Skeletal muscle cell (primary cell): ENCODE measurements at places on chromosomes 5 and 9.

DNA sequence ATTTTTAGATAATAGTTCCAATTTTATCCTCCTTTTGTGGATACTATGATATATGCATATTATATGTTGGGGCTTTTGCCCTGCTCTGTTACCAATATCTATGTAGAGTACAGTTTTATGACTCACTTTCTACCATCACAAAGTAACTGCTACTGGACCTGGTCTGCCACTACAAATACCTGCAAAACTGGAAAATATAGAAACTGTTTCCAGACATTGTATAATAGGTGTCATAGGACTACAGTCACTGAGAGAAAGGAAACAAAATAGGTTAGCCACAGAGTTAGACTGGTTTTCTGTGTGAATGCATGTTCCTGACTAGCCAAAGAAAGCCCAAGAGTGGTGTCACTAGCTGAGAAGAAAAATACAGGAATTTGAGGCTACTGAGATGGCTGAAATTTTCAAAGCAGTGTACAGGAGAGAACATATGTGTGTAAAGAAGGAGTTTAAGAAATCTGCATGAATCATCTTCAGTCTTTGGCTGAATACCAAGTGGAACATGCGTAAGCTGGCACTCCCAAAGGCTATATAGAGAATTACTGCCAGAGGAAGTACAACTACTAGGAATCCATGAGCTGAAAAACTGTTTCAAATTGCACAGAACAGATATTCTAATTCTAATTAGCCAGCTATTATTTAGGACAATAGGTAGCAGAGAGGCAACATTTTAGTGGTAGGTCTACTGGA is 29.0 kb upstream of the FAM174A start:
- DNase-seq: peak; percentile 91

- no peak for DNase-seq
These were observed 96.8 kb downstream of the PHF2 start for GRCh38 chr9:93673021-93673838.

DNA sequence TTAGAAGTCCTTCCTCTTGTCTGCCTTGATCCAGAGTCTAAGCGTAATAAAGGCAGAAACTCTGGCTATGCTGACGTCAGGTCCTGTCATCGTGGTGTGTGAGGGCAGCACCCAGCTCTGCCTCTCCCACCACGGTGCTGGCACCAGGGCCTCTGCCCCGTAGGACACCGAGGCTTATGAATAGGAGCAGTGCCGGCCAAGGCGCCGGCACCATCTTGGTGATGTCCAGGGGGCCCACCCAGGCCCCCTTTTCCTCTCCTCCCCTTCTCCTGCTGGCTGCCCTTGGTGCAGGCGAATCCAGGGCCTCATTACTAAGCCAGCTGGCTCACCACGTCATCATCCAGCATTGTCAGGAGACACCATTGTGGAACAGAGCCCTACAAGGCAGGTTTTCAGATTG is 252.3 kb downstream of the FANCC start:
- DNase-seq: no peak

DNA sequence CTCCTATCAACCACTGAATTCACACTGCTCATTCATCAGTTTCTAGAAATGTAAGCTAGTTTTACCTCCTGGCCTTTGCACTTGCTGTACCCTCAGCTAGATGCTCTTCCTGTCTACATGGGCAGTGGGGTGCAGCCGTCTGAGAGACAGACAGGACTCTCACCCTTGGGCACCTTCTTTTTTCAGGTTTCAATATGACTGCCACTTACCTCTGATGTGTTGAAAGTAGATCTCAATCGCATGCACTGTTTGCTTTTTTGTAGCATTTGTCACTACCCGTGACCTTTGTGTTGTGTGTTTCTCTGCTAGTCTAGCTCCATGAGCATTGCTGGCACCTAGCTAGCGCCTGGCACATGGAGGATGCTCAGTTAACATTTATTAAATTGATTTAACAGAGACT is 403.1 kb upstream of the TRPC7 start:
- no peak for DNase-seq

DNA sequence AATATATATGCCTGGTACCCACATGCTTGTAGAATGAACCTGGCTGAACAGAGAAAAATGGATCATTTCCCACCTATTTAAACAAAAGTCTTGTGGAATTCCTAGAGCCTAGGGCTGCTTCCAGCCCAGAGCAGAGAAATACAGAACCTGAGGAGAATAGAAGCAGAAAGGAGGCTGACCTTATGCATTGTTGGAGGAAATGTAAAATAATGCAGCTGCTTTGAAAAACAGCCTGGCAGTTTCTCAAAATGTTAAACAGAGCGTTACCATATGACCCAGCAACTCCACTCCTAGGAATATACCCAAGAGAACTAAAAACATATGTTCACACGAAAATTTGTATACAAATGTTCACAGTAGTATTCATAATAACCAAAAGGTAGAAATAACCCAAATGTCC is 15.1 kb downstream of the MAPKAP1 start:
- no peak for DNase-seq

GRCh38 chr5:159671886-159672285 is 244.4 kb upstream of the ADRA1B start:
- DNase-seq: no peak

DNA sequence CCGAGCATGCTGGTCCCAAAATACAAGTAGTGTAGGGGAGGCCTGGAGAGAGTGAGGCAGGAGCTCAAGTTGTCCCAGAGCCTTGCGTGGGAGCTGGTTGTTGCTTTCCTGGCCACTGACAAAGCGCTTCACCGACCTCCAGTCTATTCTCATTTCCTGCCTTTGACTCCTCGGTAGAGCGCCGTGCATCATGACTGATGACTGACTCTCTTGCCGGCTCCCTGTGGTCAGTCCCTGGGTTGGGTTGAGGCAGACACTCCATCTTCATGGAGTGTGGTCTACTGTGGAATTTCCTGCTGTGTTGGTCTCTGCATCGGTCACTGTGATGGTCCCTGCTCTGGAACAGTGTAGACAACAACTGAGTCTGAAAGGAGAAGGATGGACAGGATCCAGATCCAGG is 175.1 kb upstream of the S1PR3 start:
- DNase-seq: no peak

- no peak for DNase-seq
These were observed 49.9 kb upstream of the IL13 start for GRCh38 chr5:132608107-132608506.

GRCh38 chr5:35458824-35459207 is 158.8 kb upstream of the SPEF2 start:
- DNase-seq: no peak

DNA sequence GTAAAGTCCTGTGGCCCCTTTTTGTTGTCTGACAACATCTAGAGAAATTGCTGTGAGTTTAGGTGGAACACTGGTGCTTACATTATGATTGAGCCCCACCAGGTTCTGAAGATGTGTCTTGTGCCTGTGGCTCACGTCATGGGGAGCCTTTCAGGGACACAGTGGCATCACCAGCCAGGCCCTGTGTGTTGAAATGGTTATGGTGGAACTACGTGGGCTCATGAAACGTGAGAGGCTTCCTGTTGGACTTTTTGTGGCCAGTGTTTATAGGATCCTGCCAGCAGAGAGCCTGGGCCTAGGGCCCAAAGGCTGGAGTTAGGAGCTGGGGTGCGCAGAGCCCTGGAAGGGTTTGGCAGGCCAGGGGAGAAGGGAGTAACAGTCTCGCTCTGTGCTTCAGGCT is 46.8 kb downstream of the TENT4A start:
- DNase-seq: no peak

- DNase-seq: no peak
These were observed 29.2 kb downstream of the NR2F1 start for GRCh38 chr5:93611976-93612854.

DNA sequence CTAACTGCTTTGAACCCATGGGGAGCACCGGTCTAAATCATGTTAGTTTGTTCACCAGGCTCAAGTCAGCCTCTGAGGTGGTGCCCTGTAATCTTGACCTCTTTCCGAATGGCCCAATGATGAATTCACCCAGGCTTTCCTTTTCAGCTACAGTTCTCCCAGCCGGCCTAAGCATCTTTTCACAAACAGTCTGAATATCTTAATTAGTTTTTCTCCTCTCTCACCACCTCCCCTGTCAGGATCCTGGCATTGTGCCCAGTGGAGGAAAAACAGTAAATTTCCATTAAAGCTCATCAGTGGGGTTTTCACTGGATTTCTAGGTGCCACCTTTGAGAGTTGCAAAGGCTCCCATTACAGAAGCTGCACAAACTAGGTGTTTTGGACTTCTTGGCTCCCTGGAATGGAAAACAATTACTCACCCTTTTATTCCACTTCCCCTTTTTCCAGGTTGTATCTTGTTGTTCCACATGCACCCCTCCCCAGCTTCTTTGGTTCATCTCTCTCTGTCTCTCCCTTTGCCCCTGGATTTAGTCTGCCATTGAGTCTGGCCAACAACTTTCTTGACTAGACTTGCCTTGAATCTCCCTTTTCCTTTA is 69.4 kb upstream of the ADAMTSL1 start:
- DNase-seq: no peak

DNA sequence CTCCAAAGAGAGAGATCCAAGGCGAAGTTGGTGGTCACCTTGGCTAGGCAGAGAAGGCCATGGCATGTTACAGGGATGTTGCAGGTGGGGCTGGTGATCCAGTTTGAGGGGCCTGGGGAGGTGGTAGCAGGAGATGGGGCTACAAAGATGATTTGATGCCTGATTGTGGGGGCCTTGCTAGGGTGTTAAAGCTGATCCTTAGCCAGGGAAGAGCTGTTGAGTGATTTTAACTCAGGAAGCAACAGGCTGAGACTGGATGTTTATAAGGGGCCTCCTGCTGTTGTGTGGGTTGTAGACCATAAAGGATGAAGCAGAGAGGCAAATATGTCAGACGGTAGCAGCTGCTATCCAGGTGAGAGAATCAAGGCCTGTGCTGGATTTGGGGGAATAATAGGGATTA is 19.0 kb upstream of the SMAD5 start:
- DNase-seq: no peak

DNA sequence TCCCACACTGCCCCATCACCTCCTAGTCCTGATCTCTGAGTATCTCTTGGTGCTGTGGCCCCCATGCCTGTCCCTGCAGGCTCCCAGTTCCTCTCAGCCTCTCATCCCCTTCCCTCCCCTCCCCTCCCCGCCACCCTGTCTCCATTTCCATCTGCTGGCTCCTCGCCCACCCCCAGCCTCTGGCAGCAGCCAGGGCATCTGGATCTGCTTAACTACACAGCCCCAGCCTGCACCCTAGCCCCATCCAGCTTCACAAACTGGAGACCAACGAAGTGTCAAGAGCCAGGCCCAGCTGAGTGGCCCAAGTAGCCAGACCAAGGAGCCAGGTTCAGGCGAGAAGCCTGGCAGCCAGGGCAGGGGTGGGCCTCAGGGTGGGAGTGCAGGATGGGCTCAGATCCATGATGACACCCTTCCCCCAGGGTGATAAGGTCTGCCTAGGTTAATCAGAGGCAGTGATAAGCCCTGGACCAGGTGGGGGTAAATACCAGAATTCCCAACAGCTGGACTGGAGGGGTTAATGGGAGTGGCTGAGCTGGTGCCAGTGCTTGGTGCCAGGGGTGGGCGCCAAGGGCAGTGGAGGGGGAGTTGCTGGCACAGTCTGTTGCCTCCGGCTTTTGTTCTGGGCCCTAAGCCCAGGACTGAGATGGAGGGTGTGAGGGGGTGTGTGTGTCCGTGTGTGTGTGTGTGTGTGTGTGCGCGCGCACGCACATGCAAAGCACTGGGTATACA is 2.5 kb downstream of the IL11RA start:
- peak; percentile 32 for DNase-seq

- DNase-seq: no peak
These were observed 300.8 kb downstream of the TRIM32 start for GRCh38 chr9:116987721-116988485.

GRCh38 chr5:175325681-175326080 is 118.3 kb downstream of the DRD1 start:
- no peak for DNase-seq

DNA sequence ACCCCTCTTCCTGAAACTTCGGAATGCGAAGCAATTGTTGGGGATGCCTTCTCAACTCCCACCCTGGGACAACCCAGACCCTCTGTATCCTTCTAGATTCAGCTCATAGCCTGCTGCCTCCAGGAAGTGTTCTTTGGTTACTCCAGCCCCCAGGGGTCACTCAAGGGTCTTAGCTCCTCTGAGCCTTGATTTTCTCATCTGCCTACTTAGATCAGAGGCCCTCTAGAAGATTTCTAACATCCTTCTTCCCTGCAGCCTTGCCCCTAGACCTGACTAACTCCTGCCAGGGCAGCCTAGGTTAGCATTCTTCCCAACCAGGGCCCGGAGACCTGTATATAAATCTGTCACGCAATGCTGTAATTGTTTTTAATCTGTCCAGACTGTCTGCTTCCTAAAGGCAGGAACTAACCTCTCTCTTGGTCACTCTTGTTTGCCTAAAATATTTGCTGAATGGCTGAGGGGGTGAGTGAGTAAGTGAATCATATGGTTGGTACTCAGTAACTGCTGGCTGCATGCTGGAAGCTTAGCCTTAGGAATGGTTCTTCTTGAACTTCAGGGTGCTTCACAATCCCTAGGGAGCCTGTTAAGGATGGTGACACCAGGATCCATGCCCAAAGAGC is 8.2 kb downstream of the GALNT10 start:
- no peak for DNase-seq

DNA sequence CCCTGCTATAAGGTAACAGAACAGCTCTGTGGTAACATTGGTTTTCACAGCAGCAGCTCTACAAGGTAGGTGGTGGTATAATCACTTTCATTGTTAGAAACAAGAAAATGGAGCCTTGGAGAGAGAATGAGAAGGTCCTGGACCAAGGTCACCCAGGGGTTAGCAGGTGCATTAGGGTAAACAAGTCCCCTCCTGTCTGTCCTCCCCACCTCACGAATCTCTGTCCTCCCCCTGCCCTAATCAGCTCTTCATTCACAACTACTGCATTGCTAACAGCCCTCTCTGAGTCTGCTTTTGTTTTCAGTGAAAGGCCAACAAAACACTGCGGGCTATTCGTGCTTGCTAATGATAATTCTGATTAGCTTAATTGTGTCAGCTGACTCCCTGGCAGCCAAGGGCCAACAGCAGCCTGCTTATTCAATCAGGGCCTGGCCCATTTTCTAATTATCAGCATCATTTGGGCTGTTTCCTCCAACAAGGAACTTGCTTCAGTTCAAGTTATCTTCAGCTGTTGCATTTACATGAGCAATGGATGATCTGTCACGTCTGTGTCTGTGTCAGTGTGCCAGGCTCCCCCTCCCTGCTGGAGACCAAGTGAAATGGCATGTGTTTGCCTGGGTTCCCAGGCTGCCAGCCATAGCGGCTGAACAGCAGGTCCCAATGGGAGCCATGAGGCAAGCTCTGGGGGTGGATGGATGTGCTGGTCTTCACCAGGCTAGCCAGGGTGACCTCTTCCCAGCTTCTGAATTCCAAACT is 56.7 kb upstream of the EQTN start:
- no peak for DNase-seq

- DNase-seq: peak; percentile 68
These were observed 350.4 kb downstream of the PDE4D start for GRCh38 chr5:59542851-59543820.
